Vagina (tissue), 2 donors: ENCODE measurements at places on chromosomes 2 and 18. TPM values are rescaled to one million over a fixed set of nuclear protein-coding genes. Genes with fewer than 3 reads are reported as not detected.

ANKRD44 gene
- 46.4 TPM for total RNA-seq

CD226 gene
- 6.4 TPM for total RNA-seq

FAM228A gene
- 0.98 TPM for total RNA-seq

DNA sequence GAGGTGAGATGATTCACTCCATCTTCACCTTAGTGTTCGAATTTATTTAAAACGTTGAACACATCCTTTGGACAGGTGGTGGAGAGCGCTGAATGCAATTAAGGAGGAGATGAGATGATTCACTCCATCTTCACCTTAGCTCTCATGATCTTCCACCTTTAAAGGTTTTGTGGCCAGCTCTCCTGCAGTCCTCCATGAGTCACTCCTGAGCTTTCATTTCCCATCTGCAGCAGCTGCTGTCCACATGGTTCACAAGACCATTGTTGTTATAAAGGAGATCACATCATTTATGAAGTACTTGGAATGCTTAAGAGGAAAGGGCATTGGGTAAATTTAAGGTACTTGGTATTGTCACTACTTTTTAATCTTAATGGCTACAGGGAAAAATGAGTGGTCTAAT, 298.5 kb downstream of the PAX3 start:
- DNase-seq: no peak
- no peak overlapping the region for H3K4me3 ChIP-seq
- H3K27me3 ChIP-seq: no peaks in the 10 kb centered on the region
- no peaks in the 10 kb centered on the region for H3K4me1 ChIP-seq

- H3K4me3 ChIP-seq: no peak overlapping the region
- no peaks in the 10 kb centered on the region for H3K27me3 ChIP-seq
- H3K27ac ChIP-seq: no peak overlapping the region
- no peaks in the 10 kb centered on the region for H3K4me1 ChIP-seq
These were observed 298.2 kb downstream of the CNTNAP5 start for GRCh38 chr2:124323321-124323720.

DNA sequence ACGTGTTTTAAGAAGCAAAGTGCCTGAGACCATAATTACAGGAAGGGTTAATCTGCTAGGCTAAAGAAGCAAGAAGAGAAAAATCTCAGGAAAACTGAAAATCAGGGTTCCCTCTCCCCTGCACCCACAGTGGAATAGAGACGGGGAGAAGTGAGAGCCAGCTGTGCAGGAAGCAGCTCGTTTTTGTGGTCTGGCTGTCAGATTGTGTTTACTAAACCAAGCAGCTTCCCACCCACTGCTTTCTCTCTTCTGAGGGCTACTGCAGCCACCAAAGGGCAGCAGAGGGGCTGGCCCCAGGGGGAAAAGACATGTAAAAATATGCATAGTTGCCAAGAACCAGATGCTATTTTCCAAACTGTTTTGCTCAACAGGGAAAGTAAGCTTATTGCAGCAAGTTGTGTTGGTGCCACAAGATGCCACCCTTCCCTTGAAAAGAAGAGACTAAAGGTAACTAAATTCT, 72.6 kb upstream of the THUMPD2 start:
- DNase-seq: no peak
- no peaks in the 10 kb centered on the region for H3K27me3 ChIP-seq
- no peak overlapping the region for H3K4me3 ChIP-seq
- peaks cover 14% of the 10 kb centered on the region for H3K4me1 ChIP-seq
- no peak overlapping the region for H3K27ac ChIP-seq
- H3K36me3 ChIP-seq: no peaks in the 10 kb centered on the region

- no peak overlapping the region for H3K27ac ChIP-seq
- no peaks in the 10 kb centered on the region for H3K36me3 ChIP-seq
- DNase-seq: no peak
- no peaks in the 10 kb centered on the region for H3K4me1 ChIP-seq
- no peak overlapping the region for H3K4me3 ChIP-seq
These were observed 340.1 kb downstream of the SLC4A3 start for GRCh38 chr2:219967247-219968245.

DNA sequence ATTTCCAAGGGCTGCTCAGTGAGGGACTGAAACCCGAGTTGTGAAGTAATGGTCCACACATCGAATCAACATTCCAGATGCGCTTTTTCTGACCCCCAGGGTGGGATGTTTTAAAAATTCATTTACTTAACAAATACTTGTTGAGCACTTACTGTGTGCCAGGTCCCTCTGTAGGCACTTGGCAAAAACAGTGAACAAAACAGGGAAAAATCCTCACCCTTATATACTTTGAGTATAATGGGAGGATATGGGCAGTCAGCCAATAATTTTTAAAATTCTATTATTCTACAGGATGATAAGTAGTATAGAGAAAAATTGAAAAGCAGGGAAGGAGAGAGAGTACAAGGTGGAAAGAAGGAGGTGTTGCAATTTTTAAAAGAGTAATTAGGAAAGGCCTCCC, 31.3 kb upstream of the AFTPH start:
- DNase-seq: no peak
- no peak overlapping the region for H3K4me3 ChIP-seq
- H3K4me1 ChIP-seq: no peaks in the 10 kb centered on the region
- H3K27ac ChIP-seq: no peak overlapping the region

DNA sequence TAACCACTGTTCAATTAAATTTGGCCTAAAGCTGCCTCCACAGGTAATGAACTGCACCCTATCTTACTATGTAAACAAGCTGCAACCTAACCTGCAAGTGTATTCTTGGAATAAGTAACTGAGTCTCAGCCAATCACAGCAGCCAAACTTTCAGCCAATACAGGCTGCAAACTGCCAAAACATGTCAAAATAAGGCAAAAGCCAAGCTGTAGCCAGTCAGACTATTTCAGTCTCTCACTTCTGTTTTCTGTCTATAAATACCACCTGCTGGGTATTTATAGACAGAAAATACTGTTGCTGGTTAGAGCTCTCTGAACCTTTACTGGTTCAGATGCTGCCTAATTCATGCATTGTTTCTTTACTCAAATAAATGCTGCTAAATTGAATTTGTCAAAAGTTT, 14.3 kb downstream of the C2orf76 start:
- H3K4me1 ChIP-seq: peaks cover 13% of the 10 kb centered on the region
- H3K4me3 ChIP-seq: no peak overlapping the region
- H3K27me3 ChIP-seq: no peaks in the 10 kb centered on the region
- no peaks in the 10 kb centered on the region for H3K36me3 ChIP-seq

DNA sequence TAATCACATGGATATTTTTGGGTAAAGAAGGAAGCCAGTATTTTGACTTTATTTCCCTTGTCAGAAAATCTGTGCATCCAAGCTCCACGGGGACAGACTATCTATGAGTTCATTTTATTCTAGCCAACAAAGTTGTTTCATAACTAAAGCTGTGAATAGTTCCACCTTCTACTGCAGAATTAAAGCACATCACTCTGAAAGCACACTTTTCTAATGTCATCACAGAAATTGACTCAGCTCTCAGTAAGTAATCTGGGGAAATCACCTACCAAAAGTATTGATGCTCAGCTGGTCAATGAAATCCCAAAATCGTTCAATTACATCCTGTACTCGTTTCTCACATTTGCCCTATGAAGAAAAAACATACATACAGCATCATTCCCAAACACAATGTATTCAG, 19.1 kb downstream of the IAH1 start:
- peaks cover 75% of the 10 kb centered on the region for H3K36me3 ChIP-seq
- no peaks in the 10 kb centered on the region for H3K4me1 ChIP-seq
- no peak overlapping the region for H3K4me3 ChIP-seq
- H3K27ac ChIP-seq: no peak overlapping the region
- no peak for DNase-seq

DNA sequence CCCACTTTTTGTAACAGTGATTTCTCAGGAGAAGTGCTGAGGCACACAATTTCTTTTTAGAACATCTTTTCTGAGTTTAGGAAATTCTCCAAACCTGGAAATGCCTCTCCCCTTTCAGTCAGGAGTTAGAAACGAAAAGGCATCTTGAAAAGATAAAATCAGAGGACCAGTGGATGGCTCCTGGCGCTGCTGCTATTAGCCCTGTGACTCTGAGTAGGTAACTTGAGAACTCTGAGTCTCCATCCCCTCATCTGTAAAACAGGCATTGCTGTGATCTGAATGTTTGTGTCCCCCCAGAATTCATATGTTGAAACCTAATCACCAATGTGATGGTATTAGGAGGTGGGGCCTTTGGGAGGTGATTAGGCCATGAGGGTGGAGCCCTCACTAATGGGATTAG, 50.2 kb downstream of the EHD3 start:
- no peaks in the 10 kb centered on the region for H3K36me3 ChIP-seq
- no peak overlapping the region for H3K27ac ChIP-seq
- no peak for DNase-seq
- H3K4me1 ChIP-seq: peaks cover 15% of the 10 kb centered on the region
